Hematopoietic multipotent progenitor cell treated with erythropoietin and hydrocortisone succinate and interleukin-3 and kit ligand, for 8 days (in vitro differentiated cells): ENCODE measurements at places on chromosomes 12 and 14.

DNA sequence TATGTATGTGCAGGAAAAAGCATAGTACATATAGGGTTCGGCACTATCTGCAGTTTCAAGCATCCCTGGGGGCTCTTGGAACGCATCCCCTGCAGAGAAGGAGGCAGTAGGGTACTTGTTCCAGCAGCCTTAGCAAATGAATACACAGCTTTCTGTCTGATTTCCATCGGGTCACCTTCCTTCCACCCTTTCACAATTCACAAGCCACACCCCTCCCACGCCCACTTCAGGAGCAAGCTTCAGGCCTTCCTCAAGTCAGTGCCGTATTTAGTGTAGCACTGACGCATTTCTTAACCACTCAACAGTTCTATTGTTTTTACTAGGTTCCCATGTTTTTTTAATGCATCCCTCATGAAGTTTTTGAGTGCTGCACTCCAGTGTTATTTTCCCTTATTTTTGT is 64.2 kb downstream of the CLMN start:
- DNase-seq: peak; percentile 7

- DNase-seq: no peak
Observed at GRCh38 chr14:43399289-43399688, 1107.8 kb downstream of the FSCB start.

DNA sequence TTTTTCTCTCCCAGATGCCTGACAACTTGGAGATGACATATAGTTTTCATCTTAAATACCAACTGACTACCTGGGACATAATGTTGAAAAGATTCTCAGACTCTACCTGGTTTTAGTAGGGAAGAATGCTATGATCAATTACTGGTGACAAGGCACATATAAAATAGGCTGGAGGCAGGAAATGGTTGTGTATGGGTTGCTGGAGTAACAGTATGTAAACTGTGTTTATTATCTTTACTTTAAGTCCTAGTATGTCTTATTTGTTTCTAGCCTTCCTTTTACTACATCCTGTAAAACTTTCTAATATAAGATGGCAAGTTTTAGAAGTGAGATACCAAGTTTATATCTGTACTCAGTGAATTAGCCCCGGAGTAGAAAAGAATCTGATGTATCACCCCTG is 98.1 kb downstream of the NUBPL start:
- DNase-seq: no peak

DNA sequence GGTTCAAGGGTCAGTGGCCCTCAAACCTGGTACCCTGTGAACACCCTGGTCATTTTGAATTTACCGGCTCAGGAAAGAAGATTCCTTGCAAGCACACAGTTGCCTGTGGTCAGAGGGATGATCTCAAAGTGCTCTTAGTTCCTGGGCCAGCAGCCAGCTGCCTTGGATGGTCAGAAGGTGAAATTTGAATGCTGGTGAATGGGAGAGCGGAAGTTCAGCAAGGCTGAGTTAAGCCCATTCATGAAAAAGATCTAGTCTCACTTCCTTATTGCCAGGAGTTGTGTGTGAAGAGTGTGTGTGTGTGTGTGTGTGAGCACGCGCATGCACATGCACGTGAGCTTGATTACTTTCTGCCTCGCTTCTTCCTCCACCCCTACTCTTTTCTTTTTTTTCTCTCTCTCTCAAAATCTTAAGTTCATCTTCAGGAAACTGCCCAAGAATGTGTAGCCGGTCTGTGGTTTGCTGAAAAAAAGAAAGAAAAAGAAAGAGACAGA is 155.5 kb upstream of the CCND2 start:
- DNase-seq: peak; percentile 22

- no peak for DNase-seq
Observed at GRCh38 chr12:108832730-108833354, 24.5 kb downstream of the SSH1 start.

DNA sequence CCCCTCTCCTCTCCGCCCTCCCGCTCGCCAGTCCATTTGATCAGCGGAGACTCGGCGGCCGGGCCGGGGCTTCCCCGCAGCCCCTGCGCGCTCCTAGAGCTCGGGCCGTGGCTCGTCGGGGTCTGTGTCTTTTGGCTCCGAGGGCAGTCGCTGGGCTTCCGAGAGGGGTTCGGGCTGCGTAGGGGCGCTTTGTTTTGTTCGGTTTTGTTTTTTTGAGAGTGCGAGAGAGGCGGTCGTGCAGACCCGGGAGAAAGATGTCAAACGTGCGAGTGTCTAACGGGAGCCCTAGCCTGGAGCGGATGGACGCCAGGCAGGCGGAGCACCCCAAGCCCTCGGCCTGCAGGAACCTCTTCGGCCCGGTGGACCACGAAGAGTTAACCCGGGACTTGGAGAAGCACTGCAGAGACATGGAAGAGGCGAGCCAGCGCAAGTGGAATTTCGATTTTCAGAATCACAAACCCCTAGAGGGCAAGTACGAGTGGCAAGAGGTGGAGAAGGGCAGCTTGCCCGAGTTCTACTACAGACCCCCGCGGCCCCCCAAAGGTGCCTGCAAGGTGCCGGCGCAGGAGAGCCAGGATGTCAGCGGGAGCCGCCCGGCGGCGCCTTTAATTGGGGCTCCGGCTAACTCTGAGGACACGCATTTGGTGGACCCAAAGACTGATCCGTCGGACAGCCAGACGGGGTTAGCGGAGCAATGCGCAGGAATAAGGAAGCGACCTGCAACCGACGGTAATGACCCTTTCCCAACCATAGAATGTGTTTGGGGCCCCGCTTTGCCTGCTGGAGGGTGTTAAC is 615 bp downstream of the CDKN1B start:
- DNase-seq: peak; percentile 39

DNA sequence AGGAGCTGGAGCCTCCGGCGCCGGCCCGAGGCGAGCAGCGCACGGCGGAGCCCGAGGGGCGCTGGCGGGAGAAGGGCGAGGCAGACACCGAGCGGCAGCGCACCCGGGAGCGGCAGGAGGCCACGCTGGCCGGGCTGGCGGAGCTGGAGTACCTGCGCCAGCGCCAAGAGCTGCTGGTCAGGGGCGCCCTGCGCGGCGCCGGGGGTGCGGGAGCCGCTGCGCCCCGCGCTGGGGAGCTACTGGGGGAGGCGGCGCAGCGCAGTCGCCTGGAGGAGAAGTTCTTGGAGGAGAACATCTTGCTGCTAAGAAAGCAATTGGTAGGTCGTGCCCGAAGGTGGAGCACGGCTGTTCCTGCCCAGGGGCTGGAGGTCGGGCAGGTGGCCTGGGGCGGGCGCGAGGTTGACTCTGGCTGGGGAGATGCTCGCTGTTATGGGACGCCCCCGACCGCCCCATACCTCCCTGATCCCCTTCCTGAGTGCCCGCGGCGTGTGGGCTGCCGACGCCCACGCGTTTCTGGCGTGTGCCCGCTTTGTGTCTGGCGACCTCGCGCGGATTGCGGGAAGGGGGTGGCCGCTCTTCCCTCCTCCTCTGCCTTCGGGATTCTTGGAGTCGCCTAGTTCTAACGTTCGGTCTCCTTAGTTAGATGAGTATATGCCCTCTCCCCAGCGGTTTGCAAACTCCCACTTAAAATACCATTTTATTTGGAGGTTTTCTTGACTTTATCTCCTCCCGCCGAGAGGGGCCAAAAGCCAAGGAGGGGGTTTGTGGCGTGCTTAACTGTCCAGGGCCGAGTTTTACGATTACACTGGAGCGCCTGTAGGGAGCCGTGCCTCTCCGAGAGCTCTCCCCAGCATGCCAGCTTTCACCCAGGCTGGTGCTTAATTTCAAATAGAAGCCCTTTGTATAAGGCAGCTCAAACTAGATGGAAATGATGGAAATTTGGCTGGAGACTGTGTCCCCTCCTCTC is 752 bp downstream of the DACT1 start:
- no peak for DNase-seq

- DNase-seq: peak; percentile 61
Observed at GRCh38 chr12:113310489-113310888, 24.4 kb downstream of the SLC8B1 start.

DNA sequence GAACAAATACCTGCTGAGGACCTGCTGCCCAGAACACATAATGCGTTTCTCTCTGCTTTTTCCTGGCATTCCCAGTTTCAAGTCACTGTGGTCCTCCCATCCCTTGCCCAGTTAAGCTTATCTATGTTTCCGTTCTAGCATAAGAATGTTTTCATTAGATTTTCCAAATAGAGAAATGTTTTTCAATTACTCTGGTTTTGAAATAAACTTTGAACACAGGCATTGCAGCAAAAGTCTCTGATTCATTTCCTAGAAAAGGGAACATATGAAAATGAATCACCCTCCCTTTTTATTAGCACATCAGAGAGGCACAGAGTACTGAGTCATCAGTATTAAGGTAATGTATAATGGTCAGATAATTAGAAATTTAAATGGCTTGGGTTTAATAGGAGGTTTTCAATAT is 201.1 kb upstream of the TMEM260 start:
- no peak for DNase-seq

DNA sequence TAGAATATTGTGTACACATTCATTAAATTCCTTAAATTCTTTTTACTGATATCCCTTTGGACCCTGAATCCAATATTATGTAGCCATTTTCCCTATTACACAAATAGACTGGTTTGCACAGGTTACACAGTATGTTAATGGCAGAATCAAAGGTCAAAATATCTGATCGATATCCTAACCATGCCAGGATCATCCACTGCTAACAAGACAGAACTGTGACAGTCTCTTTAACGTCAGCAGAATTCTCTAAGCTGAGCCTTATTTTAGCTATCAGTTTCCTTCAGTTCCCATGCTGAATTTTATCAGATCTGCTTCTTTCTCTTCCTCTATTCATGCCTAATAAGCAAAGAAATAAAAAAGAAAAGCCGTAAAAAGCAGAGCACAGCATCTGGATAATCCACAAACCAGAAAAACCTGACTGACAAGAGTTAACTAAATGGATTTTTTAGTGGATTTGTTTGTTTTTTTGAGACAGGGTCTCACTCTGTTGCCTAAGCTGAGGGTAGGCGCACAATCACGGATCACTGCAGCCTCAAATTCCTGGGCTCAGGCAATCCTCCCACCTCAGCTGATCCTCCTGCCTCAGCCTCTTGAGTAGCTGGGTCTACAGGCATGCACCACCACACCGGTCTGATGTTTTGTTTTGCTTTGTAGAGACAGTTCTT is 130.4 kb downstream of the PAWR start:
- DNase-seq: no peak

GRCh38 chr14:72560331-72560730 is 333.6 kb downstream of the DPF3 start:
- DNase-seq: no peak

DNA sequence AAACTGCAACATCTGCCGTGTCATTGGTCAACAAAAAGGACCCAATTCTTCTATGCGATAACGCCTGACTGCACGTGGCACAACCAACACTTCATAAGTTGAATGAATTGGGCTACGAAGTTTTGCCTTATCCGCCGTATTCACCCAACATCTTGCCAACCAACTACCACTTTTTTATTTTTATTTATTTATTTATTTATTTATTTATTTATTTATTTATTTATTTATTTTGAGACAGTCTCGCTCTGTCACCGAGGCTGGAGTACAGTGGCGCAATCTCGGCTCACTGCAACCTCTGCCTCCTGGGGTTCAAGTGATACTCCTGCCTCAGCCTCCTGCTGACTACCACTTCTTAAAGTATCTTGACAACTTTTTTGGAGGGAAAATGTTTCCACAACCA is 127.4 kb downstream of the RASSF9 start:
- DNase-seq: no peak

DNA sequence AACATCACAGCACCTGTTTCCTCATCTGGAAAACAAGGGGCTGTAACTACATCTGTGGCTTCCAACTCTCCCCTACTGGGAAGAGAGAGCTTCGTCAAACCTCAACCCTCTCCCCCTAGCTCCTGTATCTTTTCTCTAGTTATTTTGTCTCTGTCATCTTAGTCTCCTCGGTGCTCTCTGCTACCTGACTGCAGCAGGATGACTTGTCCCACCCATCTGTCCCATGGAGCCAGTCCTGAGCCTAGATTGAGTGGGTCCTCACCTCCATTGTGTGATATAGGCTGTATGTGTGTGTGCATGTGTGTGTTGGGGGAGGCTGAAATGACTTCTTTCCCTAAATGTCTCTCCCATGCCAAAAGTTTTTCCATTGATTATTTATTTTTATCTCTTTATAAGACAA is 177.3 kb downstream of the EMP1 start:
- no peak for DNase-seq
